ENCODE measurements at places on chromosomes 4 and X. TPM values are rescaled to one million over a fixed set of nuclear protein-coding genes. Genes with fewer than 3 reads are reported as not detected.

- no peak for DNase-seq
Observed at GRCh38 chrX:150365990-150366911, 3.1 kb downstream of the MAMLD1 start.

DNA sequence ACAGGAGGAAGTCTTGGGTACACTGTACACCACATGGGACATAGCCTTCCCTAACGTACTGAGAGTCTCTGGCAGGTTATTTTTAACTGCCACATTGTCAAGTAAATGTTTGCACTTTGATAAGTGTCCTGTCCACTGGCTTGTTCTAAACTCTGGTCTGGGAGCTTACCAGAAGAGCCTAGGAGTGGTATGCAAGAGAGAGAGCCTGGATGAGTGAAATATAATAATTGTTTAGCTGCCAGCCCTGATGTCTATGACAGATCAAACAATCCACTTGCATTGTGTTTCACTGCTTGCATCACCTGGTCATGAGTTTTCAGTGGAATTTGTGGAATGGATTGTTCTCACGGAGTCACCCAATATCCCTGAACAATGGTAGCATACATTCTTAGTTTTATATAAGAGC, 91.6 kb downstream of the SHROOM3 start:
- DNase-seq = no peak

- no peak for DNase-seq
Observed at GRCh38 chr4:83989835-83990234, 453.9 kb downstream of the GPAT3 start.

GRCh38 chrX:144259054-144259453, 375.2 kb downstream of the UBE2NL start:
- no peak for DNase-seq

GRCh38 chr4:82820689-82821088, 22.1 kb upstream of the SCD5 start:
- no peak for DNase-seq

DNA sequence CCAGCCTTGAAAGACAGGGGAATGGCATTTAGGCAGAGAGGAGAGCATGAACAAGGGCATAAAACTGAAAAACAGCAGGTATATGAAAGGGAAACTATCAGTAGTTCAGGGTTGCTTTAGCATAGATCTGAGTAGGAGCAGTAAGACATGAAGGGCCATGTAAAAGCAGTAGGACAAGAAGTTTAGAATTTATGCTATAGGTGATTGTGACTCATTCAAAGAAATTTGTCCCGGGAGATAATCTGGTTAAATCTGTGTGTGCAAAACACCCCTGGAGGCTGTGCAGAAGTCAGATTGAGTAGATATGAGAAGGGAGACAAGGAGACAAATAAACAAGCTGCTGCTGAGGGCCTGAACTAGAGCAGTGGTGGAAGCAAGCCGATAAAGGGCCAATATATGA, 109.1 kb upstream of the BMP3 start:
- DNase-seq = no peak

GRCh38 chr4:92091335-92091734, 212.4 kb upstream of the GRID2 start:
- DNase-seq = no peak

DNA sequence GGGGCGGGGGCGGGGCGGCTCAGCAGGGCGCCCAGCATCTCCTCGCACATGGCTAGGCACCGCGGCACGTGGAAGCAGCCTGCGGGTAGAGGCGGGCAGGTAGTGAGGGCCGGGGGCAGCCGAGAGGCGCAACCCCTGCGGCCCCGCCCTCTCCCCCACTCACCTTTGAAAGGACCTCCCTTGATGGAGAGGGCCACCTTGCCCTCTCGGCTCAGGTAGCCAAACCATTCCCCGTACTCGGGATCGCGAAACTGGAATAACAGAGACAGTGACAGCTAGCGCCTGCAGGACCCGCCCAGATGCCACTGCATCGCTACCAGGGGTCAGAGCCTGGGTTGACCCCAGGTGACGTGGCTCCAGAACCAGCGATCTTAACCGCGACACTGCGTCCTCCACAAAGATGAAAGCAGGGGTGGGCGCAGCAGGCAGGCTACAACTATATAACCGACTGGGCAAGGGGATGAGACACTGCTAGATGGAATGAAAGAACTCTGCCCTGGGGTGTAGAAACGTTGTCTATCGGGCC, 552 bp upstream of the NAA10 start:
- no peak for DNase-seq

DNA sequence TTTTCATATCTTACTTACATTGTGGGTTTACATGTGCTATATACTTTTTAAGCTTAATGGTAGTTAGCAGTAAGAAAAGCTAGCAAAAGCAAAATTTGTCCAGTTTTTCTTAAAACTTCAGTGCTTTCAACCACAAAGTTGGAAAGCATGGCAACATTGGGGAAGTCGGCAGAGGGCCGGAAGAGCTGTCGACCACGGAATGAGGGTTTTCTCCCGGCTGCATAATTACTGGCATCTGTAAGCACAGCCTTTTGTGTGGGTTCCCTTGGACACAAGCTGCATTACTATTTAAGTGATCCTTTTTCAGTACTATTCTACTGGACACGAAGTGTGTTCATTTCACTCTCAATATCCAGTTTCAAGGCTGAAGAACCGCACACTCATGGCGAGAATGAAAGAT, 560.4 kb downstream of the ANKRD50 start:
- DNase-seq = no peak

GRCh38 chr4:183838987-183839712, 66.0 kb upstream of the STOX2 start:
- DNase-seq = no peak

DNA sequence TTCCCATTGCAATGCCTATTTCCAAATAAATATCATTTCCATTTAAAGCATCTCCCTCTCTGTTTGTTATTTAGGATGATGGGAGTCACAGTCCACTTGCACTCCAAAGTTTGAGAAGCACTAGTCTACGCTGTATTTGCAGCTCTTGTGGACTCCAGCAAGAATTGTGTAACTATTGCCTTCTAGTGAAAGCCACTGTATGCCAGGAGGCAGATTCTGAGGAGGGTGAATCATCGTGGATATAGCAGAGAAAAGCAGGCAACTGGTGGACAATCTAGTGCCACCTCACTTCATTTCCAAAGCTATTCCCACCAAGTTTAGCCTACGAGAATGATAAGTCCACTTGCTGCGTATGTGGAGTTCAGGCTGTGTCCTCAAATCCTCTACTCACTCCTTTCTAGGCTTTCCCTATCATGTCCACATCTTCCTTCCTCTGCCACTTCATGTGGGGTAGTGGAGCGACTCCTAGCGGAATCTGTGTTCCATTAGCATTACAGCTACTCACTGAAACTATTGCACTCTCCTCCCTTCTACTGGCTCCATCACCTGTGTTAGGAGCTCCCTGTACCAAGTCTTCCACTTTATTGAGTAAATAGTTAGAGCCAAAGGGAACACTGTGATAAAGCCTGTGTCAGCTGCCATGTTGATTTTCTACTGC, 501.8 kb upstream of the GALNT7 start:
- no peak for DNase-seq

DNA sequence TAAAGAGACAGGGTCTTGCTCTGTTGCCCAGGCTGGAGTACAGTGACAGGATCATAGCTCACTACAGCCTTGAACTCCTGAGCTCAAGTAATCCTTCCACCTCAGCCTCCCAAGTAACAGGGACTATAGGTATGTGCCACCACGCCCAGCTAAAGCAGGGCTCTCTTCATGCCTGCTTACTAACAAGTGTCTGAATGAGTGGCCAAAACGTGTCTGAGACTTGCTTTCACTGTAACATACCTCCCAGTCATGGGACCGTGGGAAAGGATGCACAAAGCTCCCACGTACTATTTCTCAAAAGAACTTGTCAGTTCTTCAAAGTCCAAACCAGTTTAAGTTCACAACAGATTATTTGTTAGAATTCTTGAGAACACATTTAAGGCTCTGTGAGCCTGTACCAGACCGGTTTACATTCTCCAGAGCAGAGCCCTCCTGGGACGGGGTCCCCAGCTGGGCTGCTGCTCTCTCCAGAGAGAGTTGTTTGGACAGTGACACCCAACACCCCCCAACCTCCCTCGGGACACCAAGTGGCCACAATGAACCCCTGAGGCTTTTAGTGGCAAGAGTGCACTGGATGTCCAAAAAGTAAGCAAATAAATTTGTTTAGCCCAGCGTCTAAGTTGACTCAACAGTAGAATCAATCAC, 24.1 kb downstream of the SH3KBP1 start:
- DNase-seq = no peak

DNA sequence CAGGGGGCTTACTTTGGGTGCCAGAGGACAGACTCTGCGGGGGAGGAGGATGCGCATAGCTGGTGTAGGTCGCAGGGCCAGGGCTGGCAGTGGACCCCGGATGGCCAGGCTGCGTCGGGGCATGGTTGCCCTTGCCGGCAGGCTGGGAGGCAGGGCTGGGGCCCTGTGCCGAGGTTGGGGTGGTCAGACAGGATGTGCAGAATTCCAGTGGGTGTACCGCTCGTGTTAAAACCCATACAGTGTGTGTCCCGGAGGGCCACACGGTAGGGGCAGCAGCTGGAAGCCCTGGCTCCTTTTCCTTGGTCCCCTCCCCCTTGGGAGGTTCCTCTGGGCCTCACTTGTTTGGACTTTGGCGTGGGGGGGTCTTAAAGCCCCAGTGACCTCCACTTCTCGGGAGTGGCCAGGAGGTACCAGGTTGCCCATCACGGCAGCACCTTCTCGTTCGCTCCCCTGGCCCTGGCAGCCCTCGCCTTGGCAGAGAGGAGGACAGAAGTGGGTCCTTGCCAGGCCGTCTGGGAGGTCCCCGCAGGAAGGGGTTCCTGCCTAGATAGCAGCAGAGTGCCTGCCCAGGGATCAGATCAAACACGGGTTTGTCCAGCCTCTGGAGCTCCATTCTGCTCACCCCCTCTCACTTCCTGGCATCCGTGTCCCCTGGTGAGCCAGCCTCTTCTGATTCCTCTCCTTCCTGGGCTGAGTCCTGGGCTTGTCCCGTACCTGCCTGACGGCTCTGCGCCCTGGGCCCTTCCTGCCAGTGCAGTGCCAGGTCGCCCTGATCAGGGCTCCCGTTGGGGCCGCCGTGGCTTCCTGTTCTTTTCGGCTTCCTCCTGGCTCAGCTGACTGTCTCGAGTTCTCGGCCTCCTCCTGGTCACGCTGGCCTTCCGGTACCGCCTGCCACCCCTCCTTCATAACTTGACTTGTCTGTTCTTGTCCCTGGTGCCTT, 56.7 kb upstream of the HGFAC start:
- DNase-seq = no peak

DNA sequence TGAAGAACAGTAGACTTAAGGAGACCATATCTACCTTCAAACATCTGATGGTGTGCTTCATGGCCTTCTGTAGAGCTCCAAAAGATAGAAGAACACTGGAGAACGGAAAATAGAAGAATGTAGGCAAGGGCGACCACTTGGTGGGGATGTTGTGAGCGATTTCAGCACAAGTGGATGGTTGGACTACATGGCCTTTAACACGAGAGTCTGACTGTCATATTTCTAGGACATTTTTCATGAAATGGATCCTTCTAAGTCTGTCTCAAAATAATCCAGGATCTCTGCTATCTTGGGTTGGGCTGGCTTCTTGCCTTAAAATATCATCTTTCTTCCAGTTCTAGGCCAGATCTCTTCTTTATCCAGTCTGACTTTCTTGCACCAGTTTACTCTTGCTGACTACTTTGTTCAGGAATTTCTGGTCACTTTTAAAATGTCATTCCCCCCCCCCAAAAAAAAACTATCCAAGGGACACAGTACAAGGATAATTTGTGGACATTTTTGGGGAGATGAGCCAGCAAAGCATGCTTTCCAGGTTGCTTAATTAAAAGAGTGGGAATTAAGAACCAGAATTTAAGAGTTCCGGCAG, 1.2 kb upstream of the MID1IP1 start:
- DNase-seq = no peak

DNA sequence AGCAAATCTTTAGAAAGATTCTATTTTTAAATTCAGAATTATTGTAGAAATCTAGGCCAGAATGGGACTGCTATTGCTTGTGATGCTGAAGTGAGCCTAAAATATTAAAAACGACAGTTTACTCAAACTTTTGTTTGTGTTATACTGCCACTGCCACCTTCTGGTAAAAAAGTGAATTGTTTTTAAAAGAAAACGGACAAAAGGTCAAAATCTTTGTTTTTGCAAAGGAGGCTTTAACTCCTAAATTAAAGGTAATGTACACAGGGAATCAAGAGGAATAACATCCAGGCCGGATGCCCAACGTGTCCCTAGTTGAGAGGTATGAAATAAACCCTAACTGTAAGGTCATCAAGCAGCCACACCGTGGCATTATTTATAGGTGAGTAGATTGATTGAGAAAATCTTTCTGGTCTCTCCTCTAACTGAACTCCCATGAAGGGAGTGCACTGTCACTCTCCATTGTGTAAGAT, 338.3 kb upstream of the GALNT7 start:
- DNase-seq = no peak

- DNase-seq = no peak
Observed at GRCh38 chr4:57591073-57591472, 480.9 kb upstream of the IGFBP7 start.

DNA sequence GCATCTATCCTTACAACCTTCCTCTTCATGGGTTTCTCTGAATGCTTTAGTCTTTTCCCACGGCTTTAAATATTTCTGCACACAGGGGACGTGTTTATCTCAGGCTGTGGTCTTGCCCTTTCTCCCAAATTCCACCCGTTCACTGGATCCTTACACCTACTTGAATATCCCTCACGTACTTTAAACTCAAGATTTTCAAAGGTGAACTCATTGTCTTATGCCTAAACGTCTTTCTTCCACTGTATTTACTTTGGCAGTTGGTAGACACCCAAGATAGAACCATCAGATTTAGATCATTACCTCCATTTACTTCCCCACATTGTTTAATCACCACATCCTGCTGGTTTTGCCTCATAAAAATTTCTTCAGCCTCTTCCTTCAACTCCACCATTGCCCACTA, 269.2 kb downstream of the CBLL2 start:
- no peak for DNase-seq

GRCh38 chr4:147034372-147034771, 88.7 kb upstream of the TTC29 start:
- no peak for DNase-seq

DNA sequence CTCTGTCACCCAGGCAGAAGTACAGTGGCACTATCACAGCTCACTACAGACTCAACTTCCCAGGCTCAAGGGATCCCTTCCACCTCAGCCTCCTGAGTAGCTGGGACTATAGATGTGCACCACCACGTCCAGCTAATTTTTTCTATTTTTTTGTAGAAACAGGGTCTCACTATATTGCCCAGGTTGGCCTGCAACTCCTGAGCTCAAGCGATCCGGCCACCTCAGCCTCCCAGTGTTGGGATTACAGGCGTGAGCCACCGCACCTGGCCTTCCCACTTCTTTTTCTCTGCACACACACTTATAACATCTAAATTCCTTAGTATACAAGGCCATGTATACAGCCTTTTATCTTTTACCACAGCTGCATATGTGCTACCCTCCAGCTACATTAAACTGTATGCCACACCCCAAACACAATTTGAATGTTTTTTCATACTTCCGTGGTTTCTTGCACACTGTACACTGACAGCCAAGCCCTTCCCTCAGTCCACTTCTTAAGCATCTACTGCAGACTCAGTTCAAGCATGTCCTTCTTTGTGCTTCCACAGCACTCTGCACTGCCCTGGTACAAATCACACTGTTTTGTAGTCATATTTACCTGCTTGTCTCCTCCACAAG, 6.5 kb downstream of the SLC7A3 start:
- no peak for DNase-seq

MAGEB2 gene
- not detected for total RNA-seq

ADGRG4 gene
- not detected for total RNA-seq

CPZ gene
- total RNA-seq = not detected

SORCS2 gene
- not detected for total RNA-seq

FRMPD4 gene
- not detected for total RNA-seq

PITX2 gene
- total RNA-seq = not detected

PCDH18 gene
- 0.20 TPM for total RNA-seq

SPANXC gene
- total RNA-seq = not detected

NUDT10 gene
- total RNA-seq = not detected

OTUD4 gene
- total RNA-seq = 60.1 TPM

DGKK gene
- total RNA-seq = not detected

CT47A1 gene
- total RNA-seq = not detected

SRP72 gene
- total RNA-seq = 107 TPM

All from CD4-positive, alpha-beta memory T cell (primary cell).